ENCODE measurements at places on chromosomes 2 and 18.

DNA sequence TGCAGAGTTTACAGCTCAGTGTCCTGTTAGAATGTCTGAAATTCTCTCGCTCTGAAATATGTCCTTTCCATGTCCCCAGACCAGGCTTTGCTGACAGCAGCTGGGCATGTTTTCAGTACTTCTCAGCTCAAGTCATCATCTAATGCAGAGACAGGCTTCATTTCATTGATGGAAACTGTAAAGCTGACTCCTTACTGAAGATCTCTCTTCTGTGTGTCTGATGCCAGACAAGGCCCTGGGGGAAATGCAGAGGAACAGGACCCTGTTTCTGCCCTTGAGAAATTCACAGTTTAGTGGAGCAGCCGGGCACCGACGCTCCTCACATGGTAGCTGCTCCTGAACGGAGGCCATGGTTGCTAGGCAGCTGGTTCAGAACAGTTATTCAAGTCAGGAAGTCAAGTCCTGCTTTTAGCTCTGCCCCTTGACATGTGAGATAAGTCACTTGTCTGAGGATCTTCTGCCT is 24.6 kb upstream of the FZD7 start:
- DNase-seq = no peak

DNA sequence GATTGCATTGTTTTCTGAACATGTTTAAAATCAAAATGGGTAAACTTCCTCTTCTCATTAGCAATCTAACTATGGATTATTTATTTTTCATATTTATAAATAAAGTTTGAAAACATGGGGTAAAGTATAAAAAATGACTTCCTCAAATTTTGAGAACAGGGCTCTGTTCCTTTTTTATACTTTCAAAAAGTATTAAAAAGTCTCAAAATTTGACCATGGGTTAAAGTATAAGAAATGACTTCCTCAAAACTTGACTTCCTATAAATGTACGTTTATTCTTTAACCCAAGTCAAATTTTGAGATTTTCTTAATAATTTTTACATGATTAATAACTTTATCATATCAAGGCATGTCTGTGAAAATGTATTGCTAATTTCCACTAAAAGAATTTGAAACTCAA is 512.4 kb downstream of the GALR1 start:
- no peak for DNase-seq

DNA sequence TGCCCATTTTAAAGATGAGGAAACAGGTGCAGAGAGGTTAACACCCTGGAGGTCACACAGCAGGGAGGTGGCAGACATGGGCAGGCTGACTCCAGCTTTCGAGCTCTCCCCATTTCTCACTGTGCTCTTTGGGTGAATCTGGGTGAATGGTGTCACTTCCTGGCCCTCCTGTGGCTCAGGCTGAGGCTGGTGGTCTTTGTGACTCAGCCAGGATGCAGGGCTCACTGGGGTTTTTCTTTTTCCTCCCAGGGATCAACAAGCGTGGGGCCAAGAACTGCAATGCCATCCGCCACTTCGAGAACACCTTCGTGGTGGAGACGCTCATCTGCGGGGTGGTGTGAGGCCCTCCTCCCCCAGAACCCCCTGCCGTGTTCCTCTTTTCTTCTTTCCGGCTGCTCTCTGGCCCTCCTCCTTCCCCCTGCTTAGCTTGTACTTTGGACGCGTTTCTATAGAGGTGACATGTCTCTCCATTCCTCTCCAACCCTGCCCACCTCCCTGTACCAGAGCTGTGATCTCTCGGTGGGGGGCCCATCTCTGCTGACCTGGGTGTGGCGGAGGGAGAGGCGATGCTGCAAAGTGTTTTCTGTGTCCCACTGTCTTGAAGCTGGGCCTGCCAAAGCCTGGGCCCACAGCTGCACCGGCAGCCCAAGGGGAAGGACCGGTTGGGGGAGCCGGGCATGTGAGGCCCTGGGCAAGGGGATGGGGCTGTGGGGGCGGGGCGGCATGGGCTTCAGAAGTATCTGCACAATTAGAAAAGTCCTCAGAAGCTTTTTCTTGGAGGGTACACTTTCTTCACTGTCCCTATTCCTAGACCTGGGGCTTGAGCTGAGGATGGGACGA is 13.2 kb downstream of the ITM2C start:
- no peak for DNase-seq

GRCh38 chr18:52537261-52537660 is 197.3 kb downstream of the DCC start:
- no peak for DNase-seq

DNA sequence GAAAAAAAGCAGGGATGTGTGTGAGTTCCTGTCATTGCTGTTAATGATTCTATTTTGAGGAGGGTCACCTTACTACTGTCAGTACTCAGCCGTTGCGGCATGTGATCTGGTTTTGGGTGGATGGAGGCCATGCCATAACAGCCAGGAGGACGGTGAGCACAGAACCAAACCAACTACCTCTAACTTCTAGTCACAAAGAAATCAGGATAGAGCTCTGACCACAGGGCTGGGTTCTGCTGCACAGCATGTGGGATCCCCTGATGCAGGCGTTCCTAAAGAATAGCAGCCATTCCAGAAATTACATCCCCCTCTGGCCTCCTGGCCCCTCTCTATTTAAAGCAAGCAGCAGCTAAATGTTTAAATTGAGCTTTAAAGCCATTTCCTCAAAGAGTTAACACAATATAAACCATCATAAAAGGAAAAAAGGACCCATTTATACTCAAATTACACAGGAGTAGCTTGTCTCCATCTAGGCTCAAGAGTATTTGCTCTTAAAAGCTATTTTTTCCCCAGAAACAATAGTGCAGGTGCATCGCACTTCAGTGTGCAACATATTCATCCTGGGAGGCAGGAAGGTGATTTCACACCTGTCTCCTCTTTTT is 786.4 kb downstream of the RNF144A start:
- DNase-seq = no peak

GRCh38 chr2:179951680-179952079 is 55.4 kb downstream of the CWC22 start:
- no peak for DNase-seq

- no peak for DNase-seq
Measured at GRCh38 chr18:80105369-80106167, 3.5 kb upstream of the ADNP2 start.

DNA sequence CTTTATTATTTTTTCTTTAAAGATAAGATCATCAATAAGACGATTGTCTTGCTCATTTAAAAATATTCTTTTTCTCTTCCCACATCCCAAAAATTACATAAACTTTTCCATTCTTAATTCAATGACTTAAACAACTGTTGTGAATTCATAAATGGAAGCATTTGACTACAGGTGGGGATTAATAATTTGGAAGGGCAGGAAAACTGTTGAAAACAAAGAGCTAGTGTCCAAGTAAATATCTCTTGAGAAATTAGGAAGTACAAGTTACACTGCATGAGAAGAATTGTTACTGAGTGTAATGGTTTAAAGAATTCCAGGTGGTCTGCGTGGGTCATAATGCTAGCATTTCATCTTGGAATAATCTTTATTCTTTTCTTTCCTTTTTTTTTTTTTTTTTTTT is 634.8 kb upstream of the ZEB2 start:
- no peak for DNase-seq

DNA sequence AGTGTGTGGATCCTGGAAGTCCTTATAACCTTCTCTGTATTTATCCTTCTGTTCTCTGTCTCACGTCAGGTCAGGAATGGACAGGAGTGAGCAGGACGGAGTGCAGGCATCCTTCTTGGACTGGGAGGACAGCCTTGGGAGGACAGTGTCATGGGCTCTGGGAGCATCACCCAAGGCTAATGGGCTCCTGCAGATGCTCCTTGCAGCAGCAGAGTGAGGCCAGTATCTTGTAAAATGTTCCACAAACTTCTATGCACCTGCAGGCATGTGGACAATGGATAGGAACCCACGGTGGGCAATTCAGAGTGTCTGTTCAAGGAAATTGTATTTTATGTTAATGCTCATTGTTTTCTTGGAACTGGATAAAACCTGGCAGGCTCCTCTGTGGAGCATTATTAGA is 176.2 kb downstream of the RNF144A start:
- DNase-seq = no peak

DNA sequence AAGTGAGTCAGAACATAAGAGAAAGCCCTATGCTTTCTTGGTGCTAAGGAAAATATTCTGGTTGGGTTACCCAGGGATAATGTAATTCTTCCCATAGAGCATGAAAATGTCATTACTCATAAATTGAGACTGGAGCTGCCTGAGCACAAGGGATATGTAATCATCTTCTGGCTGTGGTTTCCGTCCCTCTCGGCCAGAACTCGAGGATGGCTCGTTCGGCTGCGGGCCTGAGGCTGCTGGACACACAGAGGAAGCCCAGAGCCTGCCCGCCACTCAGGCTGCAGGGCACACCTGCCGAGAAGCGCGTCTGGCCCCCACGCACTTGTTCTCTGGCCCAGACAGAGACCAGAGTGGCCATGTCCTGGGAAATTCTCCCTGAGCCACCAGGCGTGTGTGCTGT is 104.9 kb downstream of the ASAP2 start:
- DNase-seq = peak; percentile 51

GRCh38 chr2:11239666-11240462 is 84.6 kb downstream of the SLC66A3 start:
- no peak for DNase-seq

GRCh38 chr18:812376-813171 is 532 bp upstream of the YES1 start:
- DNase-seq = peak; percentile 73

DNA sequence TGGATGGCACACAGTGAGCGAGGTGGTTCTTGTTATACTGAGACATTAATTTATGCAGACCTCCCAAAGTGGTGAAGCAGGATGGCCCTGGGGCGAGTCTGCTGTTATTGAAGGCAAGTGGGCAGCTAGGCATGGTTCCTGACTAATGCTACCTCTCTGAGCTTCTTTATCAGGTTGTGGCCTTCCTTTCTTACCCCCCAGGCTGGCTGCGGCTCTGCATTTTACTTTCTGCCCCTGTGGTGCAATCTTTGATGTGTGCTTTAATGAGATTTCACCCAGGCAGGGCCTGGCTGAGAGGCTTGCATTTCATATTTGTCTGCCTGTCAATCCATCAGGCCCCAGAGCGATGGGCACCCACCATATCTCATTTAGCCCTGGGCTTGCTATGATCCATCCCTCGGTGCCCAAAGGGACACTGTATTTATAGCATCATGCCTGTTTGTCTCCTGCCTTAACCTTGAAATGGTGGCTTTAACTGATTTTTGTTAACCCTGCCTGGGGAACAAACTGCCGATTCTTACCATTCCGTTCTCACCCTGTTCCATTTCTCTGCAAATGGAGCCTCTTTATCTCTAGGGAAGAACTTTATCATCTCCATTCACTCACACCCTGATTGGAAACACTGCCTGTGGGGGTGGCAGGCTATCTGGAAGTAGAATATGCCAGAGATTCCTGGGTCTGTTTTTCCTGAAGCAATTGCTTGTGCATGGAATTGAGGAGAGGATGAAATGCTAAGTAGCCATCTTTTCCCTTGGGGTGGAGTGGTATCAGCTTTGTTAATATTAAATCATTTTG is 316.2 kb upstream of the THSD7B start:
- DNase-seq = no peak

- no peak for DNase-seq
Measured at GRCh38 chr2:199440118-199440517, 17.6 kb downstream of the SATB2 start.

- DNase-seq = peak; percentile 27
Measured at GRCh38 chr2:171469176-171469575, 35.1 kb downstream of the DCAF17 start.

- DNase-seq = no peak
Measured at GRCh38 chr18:79169958-79170555, 100.9 kb downstream of the ATP9B start.

DNA sequence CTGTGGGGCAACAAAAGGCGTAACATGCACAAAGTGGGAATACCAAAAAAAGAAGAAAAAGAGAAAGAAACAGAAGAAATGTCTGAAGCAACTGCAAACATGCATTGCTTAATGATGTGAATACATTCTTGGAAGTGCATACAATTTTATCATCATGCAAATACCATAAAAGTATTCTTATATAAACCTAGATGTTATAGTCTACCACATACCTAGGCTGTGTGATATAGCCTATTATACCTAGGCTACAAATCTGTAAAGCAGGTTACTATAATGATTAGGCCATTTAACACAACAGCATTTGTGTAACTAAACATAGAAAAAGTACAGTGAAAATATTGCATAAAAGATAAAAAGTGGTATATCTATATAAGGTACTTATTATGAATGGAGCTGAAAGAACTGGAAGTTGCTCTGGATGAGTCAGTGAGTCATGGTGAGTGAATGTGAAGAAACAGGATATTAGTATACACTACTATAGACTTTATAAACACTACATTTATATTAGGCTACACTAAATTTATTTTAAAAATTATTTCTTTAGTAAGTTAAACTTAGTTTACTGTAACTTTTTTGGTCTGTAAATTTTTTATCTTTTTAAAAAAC is 319.4 kb upstream of the KCNH7 start:
- DNase-seq = peak; percentile 54

DNA sequence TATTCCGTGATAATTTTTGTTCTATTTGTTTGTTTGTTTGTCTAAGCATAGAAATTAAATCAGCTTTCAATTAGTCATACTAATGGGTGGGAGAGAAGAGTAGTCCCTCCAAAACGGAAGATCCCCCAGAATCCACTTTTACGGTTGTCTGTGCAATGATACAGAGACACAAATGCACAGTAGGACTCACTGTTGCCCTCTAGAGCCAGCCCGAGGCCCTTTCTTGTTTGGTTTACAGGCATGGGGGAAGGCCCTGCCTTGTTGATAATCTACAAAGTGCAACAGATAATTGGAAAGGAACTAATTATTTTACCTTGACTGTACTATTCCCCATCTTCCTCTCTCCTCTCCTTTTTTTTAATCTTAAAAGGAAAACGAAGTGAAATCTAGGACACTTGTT is 121.1 kb downstream of the ACOXL start:
- DNase-seq = peak; percentile 47

DNA sequence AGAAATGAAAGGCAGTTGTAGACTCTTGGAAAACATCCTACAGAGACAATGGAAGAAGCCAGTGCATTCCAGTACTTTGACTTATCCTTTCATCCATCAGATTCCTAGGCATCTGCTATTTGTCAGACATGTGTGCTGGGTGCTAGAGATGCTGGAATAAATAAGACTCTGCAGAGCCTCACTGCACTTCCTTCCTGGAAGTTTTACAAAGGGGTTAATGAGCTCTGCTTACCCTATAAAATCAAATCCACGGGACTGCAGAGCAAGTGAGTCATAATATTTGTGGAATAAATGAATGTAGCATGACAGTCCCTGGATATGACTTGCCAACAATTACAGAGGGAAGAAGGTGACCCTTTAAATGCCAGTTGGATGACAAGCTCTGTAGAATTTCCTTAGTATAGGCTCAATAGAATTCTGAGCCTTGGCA is 52.7 kb upstream of the NPAS2 start:
- DNase-seq = no peak
